ENCODE measurements at places on chromosomes 12 and 14.
A peak's percentile ranks its signal among the peaks of the same experiment; 100 is the strongest.

DNA sequence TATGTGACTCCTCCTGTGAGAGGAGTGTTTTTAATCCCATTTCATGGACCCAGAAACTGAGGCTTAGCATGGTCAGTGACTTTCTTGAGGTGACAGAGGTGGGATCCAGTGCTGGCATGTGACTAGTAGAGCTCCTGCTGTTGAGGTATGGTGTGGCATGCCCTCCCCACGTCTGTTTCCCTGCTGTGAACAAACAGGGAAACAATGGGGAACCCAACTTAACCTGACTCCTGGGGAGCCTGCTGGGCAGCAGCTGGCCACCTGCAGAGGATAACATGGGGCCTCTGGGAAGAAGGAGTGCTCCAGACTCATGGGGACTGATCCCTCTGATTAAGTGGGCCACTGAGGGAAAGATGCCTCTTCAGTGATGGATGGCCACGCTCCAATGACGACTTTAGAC lies 114.0 kb downstream of the BEGAIN start:
- DNase-seq: no peak

DNA sequence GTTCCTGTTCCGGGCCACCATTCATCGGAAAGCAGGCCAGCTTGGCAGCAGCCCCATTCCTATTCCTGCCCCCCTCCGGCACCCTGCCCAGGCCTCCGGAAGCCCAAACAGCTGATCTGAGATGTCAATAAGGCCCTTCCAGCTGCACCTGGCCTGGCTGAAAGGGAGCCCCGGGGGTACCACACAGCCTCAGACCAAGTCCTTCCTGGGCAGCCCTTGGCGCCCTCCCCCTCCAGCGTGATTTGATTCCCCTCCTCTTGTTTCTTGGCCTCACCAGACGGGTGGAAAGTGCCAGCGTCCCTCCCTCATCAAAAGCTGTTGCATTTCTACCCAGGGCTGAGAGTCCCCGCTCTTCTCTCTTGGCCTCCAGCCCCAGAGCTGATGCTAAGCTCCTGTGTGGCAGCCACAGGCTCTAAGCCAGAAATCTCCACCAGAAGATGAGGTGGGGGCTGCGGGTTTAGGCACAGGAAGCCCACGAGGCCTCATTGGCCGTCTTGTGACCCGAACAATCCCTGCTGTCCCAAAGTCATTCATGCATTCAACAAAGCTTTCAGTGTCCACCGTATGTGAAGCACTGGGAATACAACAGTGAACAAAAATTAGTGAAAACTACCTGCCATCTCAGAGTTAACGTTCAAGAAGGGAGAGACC lies 215.4 kb downstream of the SLC41A2 start:
- DNase-seq: no peak

DNA sequence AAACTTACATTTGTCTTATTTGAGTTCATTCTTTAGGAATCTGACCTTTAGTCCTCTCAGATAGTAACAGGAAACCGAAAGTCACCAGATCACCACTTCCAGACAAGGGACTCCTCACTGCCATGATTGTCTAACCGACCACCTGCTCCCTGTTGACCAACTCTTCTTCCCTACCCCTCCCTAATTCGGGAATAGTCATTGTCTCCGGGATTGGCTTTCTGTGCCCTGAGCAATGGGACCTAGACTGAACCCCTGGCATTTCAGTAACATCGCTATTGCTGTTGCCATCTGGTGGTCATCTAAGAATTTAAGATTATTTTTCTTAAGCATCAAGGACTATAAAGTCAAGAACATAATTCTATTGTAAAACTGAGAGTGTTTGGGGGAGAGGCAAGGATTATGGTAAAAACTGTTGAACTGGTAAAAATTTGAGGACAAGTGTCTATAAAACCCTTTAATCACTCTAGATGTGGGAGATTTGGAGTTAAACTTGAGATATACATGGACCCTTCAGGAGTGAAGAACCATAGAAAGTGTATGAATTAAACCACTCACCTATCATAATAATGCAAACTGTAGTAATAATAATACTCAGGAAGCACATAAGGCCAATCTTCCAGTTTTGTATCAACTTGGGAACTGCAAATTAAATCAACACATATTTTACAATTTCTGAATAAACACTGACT lies 6.3 kb downstream of the CLEC2A start:
- no peak for DNase-seq

DNA sequence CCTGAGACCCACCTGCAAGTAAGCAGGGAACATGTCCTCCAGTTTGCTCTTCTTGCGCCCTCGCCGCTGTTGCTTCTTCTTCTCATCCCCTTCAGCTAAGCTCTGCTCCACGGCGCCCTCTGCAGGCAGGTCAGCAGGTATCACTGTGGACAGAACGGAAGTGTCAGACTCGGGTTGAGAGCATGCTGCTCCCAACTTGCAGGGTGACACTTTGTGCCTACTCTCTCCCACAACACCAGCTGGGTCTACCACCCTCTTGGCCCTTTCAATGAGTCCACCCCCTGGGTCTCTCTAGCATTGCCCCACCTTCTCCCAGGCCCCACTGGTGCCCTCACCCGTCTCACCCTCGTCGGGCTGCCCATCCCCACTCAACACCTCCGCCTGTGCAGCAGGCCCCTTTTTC lies 16.7 kb downstream of the KMT2D start:
- DNase-seq: peak; percentile 67

DNA sequence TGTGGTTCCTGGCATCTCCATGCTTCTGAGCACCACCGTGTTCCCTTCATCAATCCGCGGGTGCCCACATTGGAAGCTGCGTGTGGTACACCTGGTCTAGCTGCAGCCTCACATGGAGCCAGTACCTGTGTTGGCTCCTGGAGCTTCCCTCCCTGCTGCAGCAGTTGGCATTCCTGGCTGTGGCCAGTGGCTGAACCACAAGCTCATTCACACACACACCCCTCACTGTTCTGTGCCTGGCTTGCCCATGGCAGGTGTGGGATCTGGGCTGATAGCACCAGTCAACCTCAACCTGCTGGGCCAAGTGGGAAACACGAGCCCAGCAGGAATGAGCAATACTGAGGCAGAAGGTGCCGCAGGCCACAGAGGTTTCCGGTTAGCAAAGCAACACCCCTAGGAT lies 256.2 kb upstream of the LRFN5 start:
- DNase-seq: no peak

GRCh38 chr12:29559198-29559597 lies 61.7 kb upstream of the OVCH1 start:
- no peak for DNase-seq

Measured in stimulated activated CD8-positive, alpha-beta memory T cell treated with anti-CD3 and anti-CD28 coated beads, Interleukin-15, amount 100 ng/mL, for 1 hour (primary cell).